ENCODE measurements at places on chromosomes 5 and 9. TPM values are rescaled to one million over a fixed set of nuclear protein-coding genes. Genes with fewer than 3 reads are reported as not detected.

DNA sequence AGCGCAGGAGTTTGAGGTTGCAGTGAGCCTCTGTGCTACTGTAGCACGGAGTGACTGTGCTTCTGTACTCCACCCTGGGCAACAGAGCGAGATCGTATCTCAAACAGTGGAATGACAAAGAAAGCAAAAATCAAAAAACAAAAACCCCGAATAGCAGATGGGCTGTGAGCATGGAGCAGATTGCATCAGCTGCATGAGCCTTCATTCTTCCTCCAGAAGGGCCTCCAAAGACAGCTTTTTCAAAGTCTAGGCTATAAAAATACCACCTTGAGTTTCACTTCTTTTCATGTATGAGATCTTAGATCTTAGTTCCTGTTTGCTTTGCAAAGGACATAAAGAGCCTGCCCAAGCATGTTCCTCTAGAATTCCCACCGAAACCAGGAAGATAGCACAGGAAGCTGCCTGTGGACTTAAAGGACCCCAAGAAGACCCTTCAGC lies 15.0 kb upstream of the HSPB3 start:
- DNase-seq = no peak

RALGPS1 gene
- total RNA-seq = 26.7 TPM

- DNase-seq = no peak
Observed at GRCh38 chr9:100939636-100940035, 88.9 kb upstream of the PLPPR1 start.

EIF4E1B gene
- not detected for total RNA-seq

DNA sequence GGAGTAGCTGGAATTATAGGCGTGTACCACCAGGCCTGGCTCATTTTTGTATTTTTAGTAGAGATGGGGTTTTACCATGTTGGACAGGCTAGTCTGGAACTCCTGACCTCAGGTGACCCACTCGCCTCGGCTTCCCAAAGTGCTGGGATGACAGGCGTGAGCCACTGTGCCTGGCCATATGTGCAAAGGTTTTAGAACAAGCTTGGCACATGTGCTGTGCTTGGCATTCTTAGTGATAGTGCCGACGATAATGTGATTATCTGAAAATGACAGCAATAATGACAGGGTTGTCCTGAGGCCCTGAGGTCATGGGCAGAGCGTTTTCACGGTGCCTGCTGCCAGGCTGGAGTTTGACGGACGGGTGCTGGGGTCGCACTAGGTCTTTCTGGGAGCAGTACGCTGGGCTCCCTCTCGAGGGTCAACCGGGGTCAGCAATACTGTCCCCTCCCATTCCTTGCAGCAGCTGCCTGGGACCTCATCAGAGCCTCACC lies 42.6 kb downstream of the HMCN2 start:
- no peak for DNase-seq

QRFP gene
- total RNA-seq = not detected

- DNase-seq = no peak
Observed at GRCh38 chr5:84292000-84292642, 92.6 kb downstream of the EDIL3 start.

IGFBPL1 gene
- total RNA-seq = not detected

PCDHA1 gene
- not detected for total RNA-seq

DNA sequence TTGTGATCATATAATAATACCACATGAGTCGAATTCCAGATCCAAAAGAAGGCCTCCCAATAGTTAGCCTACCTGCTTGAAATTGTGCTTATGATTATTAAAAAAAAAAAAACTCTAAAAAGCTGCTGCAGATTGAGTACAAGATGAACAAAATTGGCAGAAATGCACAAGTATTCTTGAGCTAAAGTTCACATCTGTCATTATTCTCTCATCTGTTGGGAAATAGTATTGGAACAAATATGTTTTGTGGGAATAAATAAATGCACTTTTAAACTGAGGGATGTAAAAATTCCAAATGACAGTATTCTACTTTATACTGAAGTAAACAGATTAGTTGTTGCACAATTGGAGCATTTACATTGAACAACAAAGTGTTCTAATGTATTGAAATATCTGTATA lies 15.7 kb downstream of the DAB2 start:
- no peak for DNase-seq

FAM153A gene
- 37.7 TPM for total RNA-seq

CAVIN4 gene
- 0.14 TPM for total RNA-seq

DNA sequence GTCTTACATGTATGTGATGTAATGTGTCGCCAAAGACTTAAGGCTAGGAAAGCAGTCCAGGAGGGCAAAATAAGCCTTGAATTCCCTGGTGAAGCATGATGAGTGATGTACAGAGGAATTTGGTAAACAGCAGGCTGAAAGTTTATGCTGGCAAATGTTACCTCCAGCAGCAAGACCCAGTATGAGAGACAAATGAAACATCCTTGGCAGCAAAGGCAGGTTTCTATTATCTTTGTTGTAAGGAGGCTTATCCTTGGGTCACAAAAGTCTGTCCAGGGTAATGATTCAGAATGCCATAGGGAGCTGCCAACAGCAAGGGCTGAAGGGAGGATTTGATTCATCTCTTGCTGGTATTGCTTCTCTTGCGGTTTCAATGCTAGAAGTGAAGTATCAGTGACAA lies 75.9 kb upstream of the HTR4 start:
- DNase-seq = no peak

DNA sequence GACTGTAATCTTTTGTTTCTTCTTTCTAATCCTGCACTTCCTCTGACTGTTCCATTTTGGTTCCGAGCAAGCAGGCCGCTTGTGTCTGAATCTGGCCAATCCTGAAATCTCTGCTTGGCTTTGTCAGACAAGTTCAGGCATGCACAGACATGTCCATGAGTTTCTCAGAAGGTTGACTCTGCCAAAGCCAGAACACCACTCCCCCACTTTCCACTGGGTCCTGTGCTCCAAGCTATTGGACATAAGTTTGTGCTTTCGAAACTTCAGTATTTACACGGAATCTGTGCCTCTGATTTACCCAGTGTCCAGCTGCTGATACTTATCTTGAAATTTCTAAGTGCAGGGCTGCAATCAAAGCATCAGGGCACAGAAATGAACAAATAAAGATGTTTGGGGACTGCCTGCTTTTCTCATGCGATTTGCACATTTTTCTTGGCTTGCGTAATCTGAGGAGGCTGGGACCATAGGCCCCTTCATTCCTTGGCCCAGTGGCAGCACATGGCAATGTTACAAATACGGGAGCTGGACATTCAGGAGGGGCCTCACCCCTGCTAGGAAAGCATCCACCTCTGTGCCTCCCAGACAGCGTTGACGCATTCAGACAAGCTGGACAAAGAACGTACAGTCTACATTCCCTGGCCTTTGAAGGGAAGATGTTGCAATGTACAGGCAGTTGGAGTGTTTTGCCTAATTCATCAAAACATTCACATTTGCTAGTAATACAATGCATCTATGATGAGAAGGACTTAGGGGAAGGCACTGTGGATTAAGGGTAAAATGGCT lies 209.2 kb upstream of the PAPPA start:
- no peak for DNase-seq

COL15A1 gene
- 2.0 TPM for total RNA-seq

DNA sequence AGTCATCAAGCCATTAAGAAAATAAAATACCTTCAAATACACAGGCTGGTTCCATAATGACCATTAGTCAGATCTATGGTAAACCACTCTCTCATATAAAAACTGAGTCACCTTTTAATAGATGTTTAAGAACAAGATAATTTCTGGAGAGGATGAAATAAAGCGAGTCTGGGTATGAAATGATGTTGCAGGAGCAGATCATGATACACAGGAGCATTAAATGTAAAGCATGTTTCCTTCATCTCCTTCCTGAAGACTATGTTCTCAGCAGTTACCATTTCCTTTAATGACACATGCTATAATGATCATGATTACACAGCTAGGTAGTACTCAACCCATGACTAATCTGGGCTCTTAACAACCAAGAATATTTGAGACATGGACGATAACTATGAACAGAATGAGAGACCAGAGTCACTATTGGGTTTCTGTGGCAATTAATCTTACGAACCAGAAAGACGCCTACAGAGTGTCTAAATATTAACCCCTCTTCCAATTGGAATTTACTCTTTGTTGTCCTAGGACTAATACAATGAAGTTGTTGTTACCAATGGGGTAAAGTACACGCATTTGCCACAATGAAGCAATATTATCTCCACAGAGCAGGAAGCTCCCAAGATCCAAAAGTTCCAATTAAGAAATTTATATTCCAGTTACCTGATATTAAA lies 105.6 kb downstream of the NR6A1 start:
- DNase-seq = no peak

BRD3OS gene
- total RNA-seq = 9.5 TPM

- DNase-seq = peak; percentile 53
Observed at GRCh38 chr9:121662891-121663580, 11.6 kb downstream of the DAB2IP start.

TLR4 gene
- 136 TPM for total RNA-seq

CDH6 gene
- total RNA-seq = 0.79 TPM

SLC34A1 gene
- 0.13 TPM for total RNA-seq

DNA sequence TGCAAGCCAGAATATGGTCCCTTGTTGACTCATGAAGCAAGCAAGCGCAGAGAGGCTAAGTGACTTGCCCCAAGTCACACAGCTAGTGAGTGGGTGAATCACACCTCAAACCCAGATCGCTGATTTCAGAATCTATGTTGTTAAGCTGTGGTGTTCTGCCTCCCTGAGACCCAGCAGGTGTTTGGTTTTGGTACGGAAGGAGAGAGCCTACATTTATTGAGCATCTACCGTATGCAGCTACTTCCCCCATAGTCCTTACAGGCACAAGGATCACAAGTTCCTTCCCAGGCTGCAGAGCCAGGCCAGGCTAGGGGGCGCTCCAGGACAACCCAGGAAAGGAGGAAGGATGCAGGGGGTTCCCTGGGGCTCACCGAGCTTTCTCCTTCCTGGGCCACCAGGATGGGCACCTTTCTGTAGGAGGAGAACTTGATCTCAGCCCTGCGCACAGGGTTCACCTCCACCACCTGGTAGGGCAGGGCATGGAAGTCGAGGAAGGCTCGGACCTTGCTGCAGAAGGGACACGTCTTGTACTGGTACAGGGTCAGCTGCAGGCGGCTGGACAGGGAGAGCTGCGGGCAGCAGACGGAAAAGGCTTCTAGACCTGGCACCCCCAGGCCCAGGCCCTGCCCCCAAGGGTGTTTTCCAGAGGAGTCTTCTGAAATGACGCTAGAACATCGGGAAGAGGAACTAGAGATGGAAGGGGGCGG lies 2.5 kb downstream of the PTGES2 start:
- peak; percentile 81 for DNase-seq

DNA sequence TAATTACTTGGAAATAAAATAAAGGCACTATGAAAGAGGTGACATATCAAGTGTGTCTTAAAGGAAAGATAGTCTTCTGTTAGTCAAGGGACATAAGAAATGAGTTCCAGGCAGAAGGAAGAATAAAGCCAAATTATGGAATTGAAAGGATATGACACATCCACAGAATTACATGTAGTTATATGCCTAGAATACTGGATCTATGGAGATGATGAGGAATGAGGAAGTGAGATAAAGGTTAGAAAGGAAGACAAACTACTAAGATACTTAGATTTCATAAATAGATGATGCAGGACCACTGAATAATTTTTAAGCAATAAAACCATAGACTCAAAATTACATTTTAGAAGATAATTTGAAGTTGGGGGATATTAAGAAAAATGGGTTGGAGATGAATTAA lies 609.8 kb downstream of the PTPRD start:
- no peak for DNase-seq

- no peak for DNase-seq
Observed at GRCh38 chr9:82597241-82598203, 465.4 kb downstream of the RASEF start.

DNA sequence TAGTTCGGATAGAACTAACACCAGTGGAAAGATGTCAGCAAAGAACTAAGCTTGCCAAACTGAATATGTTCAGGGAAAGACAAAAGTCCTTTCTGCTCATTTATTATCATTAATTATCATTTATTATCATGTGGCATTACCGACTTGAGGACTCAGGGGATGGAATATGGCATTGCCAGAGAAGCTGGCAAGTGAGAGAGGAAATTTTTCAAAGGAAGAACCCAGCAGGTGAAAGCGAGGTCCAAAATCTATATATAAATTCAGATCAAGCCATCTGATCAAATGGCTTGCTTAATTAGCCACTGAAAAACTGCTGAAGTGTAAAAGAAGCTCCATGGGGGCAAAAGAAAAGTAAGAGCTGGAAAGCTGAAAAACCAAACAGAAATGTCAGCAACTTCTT lies 1049.6 kb upstream of the SEMA6A start:
- DNase-seq = no peak

DNA sequence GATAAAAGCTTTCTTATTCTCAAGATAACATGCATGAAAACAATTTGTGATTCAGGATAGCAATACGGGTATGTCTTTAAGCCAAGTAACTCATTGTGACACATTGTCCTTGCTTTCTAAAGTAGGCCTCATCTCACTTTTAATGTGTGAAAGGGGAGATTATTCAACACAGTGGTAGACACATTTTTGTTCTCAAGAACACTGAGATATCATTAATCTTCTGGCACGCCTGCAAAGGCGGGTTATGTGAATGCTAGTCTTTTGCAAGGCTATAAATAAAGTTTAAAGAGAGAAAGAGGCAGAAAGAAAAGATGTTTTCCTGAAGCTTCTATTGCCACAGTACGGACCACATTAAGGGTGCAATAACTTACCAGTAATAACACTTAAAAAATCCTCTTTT lies 181.8 kb upstream of the MEF2C start:
- DNase-seq = no peak

GRCh38 chr9:116144555-116144954 lies 9.0 kb upstream of the PAPPA start:
- no peak for DNase-seq

- DNase-seq = no peak
Observed at GRCh38 chr9:115422932-115423440, 305.0 kb upstream of the TNC start.

GRCh38 chr9:79684711-79685575 lies 113.2 kb downstream of the TLE4 start:
- DNase-seq = no peak

OBP2B gene
- total RNA-seq = not detected

ANKRD33B gene
- total RNA-seq = 25.4 TPM

- no peak for DNase-seq
Observed at GRCh38 chr9:75896193-75896592, 5.7 kb downstream of the PCSK5 start.

DNA sequence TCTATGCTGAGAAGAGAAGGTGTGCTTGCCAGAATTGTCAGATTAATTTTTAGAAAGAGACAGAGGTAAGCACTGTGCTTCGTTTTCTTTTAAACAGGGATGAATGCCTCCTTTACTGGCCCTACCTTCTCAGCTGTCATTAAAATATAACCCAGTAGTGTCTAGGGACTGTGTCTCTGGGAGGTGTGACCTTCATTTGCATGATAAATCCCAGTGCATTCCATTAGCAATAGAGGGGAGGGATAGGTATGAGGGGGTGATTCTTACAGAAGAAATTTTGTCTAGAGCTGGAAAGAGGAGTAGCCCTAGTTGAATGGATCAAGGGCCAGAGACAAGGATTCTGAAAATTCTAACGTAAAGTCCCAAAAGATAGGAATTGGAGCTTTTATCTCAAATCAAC lies 351.5 kb downstream of the BNC2 start:
- no peak for DNase-seq

- DNase-seq = no peak
Observed at GRCh38 chr9:35510754-35511428, 21.0 kb downstream of the RUSC2 start.
